ENCODE measurements at places on chromosomes 12 and 14.
A peak's percentile ranks its signal among the peaks of the same experiment; 100 is the strongest.

DNA sequence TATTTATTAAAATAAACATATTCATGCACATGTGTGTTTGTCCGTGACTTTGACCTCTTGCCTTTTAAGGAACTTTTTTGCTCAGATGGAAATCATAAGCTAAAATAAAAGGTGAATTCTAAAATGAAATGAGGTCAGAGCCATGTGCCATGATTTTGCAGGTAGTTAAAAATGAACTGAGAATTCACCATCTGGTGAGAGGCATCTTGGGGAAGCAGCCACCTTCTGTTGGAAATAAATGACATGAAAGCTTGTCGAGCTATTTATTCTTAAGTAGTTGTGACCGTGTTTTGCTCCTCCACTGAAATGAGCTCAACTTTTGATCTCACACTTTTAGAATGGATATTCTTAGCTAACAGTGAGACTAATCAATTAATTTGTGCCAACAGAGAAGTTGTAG is 56.8 kb upstream of the CNOT2 start:
- DNase-seq = no peak

- peak; percentile 66 for DNase-seq
Measured at GRCh38 chr14:63045612-63046320, 508 bp upstream of the KCNH5 start.

- DNase-seq = peak; percentile 56
Measured at GRCh38 chr14:56491299-56492285, 88.0 kb upstream of the TMEM260 start.

GRCh38 chr14:34081576-34082136 is 130.8 kb upstream of the EGLN3 start:
- DNase-seq = no peak

- no peak for DNase-seq
Measured at GRCh38 chr12:111664499-111664898, 21.3 kb downstream of the BRAP start.

DNA sequence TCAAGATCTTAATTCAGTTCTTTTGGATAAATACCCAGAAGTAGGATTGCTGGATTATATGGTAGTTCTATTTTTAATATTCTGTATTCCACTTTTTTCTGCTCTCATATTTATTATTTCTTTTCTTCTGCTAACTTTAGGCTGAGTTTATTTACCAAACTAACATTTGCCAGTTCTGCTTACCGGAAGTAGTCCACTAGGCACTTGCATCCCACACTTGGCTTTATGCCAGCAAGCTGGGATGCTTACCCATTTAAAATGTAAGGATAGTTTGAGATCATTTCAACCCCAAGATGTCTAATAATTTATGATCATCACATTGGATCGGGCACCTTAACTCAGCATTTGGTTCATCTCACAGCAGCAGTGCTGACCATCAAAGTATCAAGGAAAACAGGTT is 96.8 kb downstream of the PIK3C2G start:
- DNase-seq = no peak

DNA sequence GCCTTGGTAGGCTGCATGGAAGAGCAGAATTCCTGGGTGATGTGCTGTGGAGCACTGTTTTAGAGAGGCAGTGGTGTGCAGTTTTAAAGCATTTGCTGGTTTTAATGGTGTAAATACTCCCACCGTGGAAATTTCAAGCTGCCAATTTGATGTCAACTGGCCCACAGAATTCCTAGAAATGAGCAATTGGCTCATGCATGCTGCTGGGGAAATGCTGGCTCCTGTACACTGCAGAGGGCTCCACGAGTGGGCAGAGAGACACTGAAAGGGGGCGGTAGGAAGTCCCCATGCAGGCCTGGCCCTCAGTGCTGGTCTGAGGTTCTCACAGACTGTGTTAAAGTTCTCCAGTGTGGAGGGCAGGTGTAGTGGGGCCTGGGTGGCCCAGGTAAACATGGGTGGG is 99.4 kb upstream of the NTF3 start:
- no peak for DNase-seq

DNA sequence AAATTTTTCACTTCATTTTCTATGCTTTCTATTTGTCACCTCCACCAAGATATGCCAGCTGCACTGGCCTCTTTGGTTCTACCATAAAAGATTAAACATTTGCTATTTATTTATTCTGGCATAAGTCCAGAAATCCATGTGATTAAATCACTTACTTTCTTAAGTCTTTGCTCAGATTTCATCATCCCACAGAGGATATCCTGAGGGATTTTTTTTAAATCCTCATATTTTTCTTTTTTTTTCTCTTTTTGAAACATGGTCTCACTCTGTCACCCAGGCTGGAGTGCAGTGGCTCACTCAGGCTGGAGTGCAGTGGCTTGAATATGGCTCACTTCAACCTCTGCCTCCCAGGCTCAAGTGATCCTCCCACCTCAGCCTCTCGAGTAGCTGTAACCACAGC is 645.4 kb upstream of the ATXN7L3B start:
- DNase-seq = no peak

- DNase-seq = no peak
Measured at GRCh38 chr12:12946686-12947355, 5.1 kb downstream of the GPRC5D start.

DNA sequence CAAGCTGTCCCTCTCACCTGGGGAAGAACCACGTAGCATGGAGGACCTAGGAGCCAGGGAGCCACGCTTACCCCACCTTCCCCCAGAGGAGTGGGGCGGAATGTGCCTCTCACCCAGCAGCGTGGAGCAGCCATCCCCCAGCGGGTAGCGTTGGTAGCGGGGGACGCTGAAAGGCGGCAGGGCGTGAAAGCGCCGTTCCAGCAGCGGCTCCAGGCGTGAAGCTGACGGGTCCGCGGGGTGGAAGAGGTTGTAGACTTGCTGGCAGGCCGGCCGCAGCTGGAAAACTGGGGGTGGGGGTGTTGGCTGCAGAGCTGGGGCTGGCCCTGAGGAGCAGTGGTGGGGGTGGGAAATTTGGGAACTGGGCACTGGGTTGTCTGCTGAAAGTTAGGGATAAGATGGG is 11.9 kb downstream of the ARL6IP4 start:
- no peak for DNase-seq

DNA sequence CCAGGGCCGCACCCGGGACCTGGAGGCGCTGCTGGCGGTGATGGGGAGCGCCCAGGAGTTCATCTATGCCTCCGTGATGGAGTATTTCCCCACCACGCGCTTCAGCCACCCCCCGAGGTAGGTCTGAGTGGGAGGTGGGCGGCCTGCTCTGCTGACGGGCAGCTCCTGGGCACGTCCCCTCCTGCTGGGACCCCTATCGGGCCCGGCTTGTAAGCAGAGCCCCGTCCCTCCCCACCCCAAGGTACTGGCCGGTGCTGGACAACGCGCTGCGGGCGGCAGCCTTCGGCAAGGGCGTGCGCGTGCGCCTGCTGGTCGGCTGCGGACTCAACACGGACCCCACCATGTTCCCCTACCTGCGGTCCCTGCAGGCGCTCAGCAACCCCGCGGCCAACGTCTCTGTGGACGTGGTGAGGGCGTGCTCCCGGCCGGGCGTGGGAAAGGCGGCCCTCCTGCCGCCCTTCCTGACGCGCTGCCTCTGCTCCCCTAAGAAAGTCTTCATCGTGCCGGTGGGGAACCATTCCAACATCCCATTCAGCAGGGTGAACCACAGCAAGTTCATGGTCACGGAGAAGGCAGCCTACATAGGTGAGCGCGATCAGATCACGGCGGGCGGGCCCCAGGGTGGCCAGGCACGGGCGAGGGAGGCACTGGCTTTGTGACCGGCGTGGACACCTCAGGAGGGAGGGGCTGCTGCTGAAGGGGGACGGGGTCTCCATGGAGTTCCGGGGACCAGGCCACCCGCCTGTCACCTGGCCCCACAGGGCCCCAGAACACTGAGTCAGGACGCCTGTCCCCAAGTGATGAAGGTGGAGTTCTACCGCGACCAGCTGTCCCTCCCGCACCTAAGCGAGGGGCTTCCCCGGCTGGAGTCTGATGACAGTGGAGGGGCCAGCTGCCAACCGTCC is 7.3 kb downstream of the PLD4 start:
- no peak for DNase-seq

GRCh38 chr12:52440821-52441319 is 6.7 kb upstream of the KRT75 start:
- no peak for DNase-seq

GRCh38 chr12:111316671-111317070 is 52.2 kb downstream of the PHETA1 start:
- no peak for DNase-seq

GRCh38 chr12:24759155-24759554 is 189.7 kb downstream of the BCAT1 start:
- no peak for DNase-seq

- DNase-seq = no peak
Measured at GRCh38 chr12:102061096-102061559, 663 bp downstream of the WASHC3 start.

GRCh38 chr14:85947461-85948139 is 417.7 kb downstream of the FLRT2 start:
- no peak for DNase-seq

GRCh38 chr14:74080820-74081460 is 3.3 kb downstream of the ALDH6A1 start:
- no peak for DNase-seq

- DNase-seq = no peak
Measured at GRCh38 chr14:51498411-51499227, 153.1 kb upstream of the FRMD6 start.

- DNase-seq = no peak
Measured at GRCh38 chr12:10031321-10031720, 839 bp downstream of the CLEC9A start.

GRCh38 chr14:75542588-75543091 is 20.4 kb downstream of the BATF start:
- DNase-seq = no peak

DNA sequence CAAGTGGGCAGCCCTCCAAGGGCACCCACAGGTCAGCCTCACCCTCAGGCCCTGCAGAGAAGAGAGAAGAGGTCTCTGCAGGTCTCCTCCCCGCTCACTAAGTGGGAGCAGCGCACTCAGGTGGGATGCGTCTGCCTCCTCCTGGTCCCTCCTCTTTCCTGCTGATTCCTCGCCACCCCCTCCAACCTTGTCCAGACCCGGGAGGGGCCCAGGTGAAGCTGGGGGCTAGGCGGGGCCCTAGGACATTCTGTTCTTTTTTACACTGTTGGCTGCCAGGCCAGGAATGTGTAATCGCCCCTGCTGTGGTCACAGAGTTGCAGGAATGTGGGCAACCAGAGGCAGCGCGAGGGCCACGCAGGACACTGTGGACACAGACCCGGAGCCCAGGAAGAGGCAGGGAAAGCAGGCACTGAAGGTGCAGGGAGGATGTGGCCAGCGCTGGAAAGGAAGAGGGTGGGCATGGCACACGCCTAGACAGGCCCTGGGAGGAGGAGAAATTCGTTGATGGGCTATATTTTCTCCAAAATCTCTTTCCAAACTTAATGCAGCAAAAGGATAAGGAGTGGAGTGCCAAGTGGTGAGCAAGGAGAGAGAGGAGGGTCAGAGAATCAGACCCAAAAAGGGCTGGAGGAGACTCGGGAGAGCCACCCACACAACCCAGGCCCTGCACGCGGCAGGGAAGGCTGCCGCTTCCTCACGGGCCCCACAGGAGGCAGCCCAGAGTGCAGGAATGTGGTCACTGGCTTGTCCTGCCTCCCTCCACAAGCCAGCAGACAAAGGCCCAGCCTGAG is 911 bp upstream of the SCNN1A start:
- peak; percentile 75 for DNase-seq

GRCh38 chr14:68544081-68544892 is 248.6 kb downstream of the ZFP36L1 start:
- no peak for DNase-seq

GRCh38 chr12:95788637-95789036 is 1.9 kb downstream of the NTN4 start:
- no peak for DNase-seq

DNA sequence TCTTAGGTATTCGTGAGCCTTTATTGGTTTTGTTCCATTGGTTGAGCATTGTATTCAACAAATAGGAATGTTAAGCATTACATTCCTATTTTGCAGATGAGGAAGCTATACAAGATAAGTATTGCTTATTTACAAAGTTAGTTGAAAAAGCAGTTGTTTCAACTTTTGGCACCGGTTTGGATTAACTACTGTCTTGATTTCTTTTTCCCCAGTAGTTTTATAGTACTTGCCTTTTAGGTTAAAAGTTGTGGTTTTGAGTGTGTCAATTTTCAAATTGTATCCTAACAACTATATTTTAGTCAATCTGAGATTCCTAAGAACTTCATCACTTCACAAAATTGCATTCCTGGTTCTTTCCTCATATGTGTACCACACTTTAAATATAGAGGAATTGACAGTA is 23.8 kb upstream of the MBIP start:
- DNase-seq = no peak

DNA sequence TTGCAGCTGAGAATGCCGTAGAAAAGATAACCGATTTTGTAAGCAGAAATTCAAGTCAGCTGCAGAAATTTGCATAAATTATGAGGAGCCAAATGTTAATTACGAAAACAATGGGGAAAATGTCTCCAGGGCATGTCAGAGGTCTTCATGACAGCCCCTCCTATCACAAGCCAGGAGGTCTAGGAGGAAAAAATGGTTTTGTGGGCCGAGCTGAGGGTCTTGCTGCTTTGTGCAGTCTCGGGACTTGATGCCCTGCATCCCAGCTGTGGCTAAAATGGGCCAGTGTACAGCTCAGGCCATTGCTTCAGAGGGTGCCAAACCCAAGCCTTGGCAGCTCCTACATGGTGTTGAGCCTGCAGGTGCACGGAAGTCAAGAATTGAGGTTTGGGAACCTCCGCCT is 131.2 kb upstream of the PDE3A start:
- DNase-seq = no peak

- no peak for DNase-seq
Measured at GRCh38 chr12:99053616-99054362, 408.7 kb downstream of the APAF1 start.

- DNase-seq = no peak
Measured at GRCh38 chr12:124548854-124549378, 18.5 kb downstream of the NCOR2 start.

GRCh38 chr12:76234741-76235140 is 113.5 kb downstream of the BBS10 start:
- no peak for DNase-seq

DNA sequence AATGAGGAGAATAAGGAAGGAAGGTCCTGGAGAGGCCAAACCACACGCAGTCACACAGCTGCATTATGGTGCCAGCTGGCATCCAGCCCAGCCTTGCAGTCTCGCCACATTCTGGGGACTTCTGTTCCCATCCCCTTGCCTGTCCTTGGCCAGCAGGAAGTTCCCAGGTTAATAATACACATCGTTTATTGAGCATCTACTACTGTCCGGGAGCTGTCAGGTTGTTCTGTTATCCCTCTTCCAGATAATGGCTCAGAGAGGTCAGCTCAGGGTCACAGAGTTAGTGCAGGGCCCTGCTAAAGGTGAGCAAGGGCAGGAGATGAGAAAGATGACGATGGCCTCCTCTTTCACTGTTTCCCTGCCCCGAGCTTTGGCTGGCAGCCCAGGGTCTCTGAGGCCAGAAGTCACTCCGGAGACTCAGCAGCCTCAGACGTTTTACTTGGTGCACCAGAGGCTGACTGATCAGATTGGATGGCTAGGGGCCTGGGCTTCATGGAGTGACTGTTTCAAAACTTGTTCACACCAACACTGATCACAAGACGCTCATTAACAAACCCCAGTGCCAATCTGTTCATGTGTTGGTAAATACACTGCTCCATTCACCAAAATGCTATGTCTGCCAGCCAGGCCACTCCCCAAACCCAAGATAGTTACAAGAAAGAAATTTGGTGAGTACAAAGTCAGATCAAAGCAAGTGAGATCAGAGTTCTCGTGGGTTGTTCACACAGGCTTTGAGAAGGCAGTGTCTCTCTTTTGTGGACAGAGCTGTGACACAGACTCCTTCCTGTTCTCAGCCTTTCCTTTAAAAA is 79.2 kb downstream of the B4GALNT3 start:
- no peak for DNase-seq

All from HEK293T (cell line).